ENCODE measurements at places on chromosomes 6 and 20.

- no peak for DNase-seq
Measured at GRCh38 chr20:237929-238328, 10.9 kb downstream of the DEFB129 start.

DNA sequence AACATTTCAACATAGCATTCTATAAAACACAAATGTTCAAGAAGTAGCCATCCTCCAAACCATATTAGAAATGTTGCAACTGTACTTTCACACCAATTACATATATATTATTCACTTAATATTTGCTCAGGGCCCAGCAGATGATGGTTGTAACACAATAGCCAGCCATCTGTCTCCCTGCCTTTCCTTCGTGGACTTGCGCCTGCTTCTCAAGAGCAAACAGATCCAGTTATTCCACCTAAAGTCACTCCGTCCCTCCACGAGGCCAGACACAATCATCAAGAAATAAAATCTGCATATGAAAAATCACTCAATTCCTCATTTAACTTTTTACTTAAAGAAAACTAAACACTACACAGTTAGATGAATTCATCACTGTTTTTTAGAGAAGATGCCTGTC, 160.4 kb downstream of the RALGAPA2 start:
- DNase-seq: no peak

GRCh38 chr6:159172091-159172491, 2.9 kb downstream of the FNDC1 start:
- no peak for DNase-seq

DNA sequence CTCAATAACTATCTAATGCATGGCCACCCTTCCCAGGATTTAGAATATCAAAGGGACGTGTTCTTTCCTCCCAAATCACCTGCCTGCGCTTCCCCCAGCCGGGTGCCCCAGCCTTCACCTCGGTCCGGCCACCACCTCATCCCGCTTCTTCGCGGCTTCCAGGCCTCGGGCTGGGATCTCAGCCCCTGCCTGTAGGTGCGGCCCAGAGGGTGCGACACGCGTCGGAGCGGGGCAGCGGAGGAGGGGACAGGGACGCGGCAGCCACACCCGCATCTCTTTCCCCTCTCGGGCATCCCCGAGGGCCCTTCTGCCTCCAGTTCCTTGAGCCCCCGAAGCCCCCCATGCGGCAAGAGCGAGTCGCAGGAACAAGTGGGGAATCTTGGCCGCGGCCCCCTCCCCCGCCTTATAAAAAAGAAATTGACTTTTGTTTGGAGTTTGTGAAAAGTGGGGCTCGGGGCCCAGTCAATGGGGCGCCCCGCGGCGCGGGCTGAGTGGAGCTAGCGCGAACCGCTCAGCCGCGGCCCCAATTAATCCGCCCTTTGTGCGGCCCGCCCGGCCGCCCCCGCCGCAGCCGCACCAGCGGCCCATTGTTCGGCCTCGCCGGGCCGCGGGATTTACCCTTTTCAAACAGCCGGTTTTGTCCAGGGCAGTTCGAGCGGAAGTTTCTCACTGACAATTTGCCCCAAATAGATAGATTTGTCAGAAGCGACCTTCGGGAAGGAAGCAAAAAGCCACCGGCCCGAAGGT, 8.4 kb upstream of the NR2E1 start:
- no peak for DNase-seq

DNA sequence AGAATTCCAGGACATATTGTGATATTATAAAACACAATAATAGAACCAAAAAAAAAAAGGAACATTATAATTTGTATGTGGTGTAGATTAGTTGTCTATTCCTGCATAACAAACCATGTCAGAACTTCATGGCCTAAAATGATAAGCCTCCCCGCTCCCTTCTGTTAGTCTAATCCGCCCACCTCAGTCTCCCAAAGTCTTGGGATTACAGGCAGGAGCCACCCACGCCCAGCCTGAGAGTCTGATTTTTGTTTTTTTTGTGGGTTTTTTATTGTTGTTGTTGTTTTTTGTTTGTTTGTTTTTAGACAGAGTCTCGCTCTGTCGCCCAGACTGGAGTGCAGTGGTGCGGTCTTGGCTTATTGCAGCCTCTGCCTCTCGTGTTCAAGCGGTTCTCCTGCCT, 61.1 kb upstream of the C20orf144 start:
- DNase-seq: no peak

DNA sequence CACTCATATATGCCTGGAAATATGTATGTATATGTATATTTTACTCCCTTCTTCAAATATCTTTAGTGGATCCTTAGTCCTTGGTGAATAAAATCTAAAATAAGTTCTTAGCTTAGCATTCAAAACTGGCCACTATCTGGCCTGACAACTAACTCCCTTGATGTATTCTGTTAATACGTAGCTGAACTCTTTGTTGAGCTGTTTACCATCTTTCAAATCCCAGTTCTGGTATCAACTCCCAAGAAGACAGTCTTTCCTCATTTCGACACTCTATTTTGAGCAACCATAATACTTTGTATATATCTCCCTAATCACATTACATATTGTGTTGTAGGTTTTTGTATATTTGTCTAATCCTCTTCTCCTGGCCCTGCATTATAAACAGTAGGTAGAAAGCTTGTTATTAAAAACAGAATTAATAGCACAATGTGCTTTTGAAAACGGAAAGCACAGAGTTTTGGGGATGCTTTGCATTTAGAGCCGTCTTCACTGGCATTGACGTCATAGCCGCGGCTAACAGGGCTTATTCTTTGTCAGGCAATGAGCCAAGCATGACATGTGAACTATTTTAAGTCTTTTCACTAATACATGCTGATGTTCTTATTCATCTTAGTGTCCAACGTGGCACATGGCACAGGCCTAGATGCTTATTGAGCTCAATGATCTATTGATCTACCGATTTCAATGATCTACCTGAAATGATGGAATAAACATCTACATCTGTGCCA, 47.2 kb upstream of the CCN2 start:
- no peak for DNase-seq
